ENCODE measurements at places on chromosomes 1 and 21.

- no peak for DNase-seq
These were observed 948 bp upstream of the COP1 start for GRCh38 chr1:176208034-176208433.

- DNase-seq = no peak
These were observed 89.6 kb upstream of the IVNS1ABP start for GRCh38 chr1:185406691-185407009.

GRCh38 chr1:101843160-101843559 lies 153.6 kb downstream of the OLFM3 start:
- DNase-seq = no peak

DNA sequence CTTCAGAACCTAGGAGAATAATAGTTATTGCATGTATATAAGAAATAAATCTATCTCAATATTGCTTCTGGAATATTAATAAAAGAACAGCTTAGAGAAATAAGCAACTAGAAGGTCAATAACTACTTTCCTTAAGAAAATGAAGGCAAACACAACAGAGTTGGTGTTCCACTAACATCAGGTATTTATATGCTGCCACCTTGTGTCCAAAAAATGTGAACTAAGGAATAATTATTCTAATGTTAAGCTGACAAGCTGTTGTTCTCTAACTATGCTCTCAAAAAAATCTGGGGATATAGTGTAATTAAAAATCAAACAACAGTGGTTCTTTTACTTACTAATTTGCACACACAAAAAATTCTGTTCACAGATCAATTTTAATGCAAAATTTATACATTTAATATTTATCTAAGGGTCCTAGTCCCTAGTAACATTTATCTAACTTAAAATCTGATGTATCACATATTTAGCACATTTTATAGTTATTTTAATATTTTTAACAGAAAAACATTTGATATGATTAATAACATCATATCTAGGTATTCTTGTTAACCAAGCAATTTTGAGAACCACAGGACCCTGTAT lies 39.6 kb downstream of the UCHL5 start:
- DNase-seq = peak; percentile 51

DNA sequence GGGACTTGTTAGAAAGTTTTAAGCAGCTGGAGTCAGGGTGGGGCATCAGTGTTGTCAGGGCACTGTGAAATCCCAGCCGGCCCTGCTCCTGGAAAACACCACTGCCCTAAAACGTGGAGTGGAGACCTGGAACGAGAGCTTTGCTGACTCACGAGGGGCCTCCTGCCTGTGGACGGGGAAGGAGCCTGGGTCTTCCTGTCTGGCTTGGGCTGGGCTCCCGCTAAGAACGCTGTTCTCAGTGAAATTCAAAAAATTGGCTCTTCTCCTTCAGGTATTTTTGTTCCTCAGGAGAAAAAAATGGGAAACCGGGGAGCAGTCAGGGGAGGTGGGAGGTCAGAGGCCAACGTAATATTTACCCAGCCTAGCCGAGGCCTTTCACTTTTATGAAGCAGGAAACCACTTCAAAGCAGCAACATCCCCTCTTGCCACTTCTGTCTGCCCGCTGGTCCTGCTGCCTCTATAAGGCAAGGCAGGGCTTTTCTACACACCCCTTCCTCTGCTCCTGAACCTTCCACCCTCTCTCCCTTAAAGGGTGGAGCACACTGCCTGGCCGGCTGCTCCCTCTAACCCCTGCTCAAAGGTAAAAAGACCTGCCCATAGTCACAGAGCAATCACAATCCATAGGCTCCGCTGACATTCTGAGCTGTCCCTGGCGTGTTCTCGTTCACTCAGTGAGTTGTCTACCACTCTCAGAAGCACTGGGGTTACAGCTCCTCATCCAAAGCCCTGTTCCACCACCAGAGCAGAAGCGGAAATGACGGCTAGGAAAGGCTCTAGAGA lies 8.0 kb downstream of the PLXNA2 start:
- DNase-seq = no peak

GRCh38 chr1:204065174-204065985 lies 7.5 kb upstream of the SOX13 start:
- no peak for DNase-seq

DNA sequence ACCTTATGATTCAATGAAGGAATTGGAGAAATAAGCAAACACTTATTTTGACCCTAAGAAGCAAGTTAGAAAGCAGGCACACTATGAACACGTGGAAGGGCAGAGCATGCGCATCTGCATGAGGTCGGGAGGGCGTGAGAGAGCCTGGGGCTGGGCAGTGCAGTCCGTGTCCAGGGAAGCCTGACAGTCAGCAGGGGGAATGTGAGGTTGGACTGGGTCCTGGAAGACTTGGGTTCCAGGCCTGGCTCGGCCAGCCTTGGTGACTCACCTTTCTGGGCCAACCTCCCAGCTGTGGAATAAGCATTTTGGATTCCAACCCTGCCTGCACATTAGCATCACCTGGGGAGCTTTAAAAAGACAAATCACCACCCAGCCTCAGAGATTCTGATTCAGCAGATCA lies 26.6 kb upstream of the LMX1A start:
- DNase-seq = no peak

DNA sequence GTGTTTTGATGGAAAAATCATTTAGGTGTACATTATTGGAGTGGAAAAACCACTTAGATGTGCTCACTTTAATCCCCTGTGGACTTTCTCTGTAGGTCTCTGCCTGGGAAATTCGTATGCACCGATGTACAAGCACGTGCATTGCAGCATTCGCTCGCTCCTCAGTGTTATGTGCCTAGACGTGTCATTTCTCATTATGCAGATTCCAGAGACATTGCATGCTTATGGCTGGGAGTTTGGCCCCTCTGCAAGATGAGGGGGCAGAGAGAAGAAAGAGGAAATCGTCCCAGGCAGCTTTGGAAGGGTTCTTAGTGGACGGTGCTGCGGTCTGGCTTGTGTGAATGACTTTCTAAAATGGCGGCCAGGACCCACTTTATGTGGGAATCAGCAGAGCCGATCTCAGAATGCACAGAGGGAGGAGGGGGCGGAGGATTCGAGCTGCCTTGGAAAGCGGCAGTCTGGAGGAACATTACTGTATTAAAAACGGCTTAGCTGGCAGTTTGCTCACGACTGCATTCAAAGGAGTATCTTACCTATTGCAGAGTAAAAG lies 2.3 kb downstream of the SPEN start:
- DNase-seq = peak; percentile 44

DNA sequence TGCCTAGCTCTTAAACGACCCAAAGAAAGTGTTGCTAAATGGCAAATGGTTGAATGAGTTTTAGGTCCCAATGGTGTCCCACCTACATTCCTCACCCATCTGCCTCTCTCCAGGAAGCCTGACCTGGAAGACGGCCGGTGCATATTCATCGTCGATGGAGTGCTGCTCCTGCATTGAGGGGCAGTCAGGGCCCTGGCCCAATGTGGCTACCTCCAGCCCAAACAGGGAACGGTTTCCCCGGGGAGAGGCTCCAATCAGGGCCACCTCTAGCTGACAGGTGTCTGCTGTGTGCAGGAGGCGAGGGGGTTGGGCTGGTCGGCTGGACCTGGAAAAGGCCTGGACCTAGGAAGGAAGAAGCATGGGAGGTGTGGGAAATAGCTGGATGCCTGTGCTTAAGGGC lies 1.6 kb downstream of the GLMP start:
- DNase-seq = no peak

- no peak for DNase-seq
These were observed 52.9 kb downstream of the MATN1 start for GRCh38 chr1:30670240-30671060.

DNA sequence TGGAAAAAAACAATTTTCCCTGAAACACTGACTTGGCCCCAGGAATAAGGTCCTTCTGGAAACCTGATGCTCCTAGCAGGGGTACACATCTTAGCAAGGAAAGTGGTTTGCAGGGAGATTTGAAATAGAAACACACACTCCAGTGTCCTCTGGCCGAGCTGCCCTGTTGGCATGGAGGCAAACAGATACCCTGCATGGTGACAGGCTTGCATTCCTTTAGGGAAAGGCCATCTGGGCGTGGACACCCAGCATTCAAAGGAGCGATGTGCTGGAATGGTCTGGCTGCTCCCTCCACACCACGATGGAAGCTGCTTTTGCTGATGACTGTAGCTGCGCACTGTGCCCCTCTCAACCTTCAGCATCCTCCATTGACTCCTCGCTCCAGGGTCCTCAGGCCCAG lies 41.5 kb upstream of the BCAR3 start:
- no peak for DNase-seq

- no peak for DNase-seq
These were observed 41.5 kb upstream of the SGIP1 start for GRCh38 chr1:66492424-66492823.

- DNase-seq = no peak
These were observed 593.5 kb downstream of the KIF26B start for GRCh38 chr1:245748240-245748639.

- DNase-seq = no peak
These were observed 211.6 kb upstream of the POU3F1 start for GRCh38 chr1:38258085-38258627.

DNA sequence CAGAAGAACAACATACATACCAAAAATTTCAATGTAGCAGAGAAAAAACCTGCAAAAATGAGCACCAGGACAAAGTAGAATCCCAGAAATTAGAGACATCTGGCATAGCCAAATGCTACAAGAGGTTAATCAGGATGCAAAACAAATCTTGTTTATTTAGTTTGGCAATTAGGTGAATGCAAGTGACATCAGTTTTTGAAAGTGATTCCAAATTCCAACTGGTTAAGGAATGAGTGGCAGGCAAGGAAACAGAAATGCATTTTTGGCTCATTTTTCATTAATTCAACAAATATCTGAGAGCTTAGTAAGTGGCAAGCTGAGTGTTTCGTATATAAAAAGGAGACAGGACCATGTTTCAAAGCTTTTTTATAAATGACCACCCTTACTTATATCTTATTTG lies 21.3 kb downstream of the SCAF4 start:
- DNase-seq = no peak

DNA sequence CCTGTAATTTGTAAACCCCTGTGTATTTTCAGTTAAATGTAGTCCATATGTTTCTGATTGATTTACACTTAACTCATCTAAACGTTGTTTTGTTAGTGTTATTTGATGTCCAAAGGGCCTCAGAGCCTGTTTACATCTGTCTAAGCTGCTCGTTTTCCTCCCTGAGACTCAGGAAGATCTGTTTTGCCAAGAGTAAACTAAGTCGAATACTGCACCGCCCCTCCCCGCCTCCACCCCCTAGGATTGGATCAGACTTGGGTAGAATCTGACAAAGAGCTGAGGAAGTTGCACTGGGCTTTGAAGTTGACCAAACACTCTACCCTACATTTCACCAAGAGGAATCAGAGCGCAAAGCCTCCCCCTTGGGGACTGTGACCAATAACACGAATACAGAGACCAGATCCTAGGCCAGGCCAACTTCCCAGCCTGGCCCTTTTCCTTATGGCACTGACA lies 206.9 kb upstream of the LMO4 start:
- no peak for DNase-seq

GRCh38 chr1:196690582-196690981 lies 38.7 kb downstream of the CFH start:
- DNase-seq = peak; percentile 71

- no peak for DNase-seq
These were observed 1.7 kb downstream of the H3-3A start for GRCh38 chr1:226063977-226064815.

DNA sequence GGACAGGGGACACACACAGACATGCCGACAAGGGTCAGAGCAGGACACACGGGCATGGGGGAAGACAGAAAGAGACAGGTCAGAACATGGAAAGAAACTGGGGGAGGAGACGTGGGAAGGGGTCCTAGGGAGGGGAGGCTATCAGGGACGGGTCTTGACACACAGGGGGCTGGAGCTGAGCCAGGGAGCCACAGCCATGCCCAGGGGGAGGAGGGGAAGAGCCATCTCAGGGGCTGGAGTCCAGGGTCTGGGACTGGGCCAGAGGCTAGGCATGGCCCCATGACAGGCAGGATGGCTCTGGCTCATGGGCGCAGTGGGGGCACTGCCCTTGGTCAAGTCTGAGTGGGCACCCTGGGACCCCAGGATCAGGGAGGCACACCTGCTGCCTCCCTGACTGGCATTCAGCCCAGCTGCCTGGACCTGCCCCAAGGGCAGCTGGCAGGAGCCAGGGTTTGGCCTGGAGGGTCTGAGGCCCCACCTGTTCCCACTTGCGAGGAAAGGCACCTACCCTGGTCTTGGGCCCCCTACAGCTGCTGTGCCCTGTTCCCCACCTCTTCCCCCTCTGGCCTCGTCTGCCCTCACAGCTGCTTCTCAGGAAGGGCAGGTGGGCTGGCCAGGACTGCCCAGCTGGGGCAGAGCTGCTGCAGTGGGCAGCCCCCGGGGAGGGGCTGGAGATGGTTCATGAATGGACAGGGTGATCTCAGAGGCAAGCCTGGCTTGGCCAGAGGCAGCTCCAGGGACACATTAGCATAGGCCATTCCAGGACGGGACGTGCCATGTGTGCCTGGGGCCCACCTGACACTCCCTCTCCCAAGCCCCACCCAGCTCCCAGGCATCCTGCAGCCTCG lies 42.9 kb downstream of the HSPG2 start:
- DNase-seq = no peak

GRCh38 chr1:200733907-200734306 lies 4.8 kb upstream of the CAMSAP2 start:
- no peak for DNase-seq

- DNase-seq = peak; percentile 76
These were observed 57.7 kb upstream of the LRRC7 start for GRCh38 chr1:69510026-69510425.

- DNase-seq = peak; percentile 90
These were observed at the start of gene RRAGC for GRCh38 chr1:38859561-38860453. Gene RRAGC (minus strand): TSS chr1:38859772. CDS start chr1:38859646, 126 bp downstream.

GRCh38 chr1:53086491-53087070 lies 24.6 kb downstream of the PODN start:
- DNase-seq = no peak

Measured in LNCaP clone FGC (cell line).